ENCODE measurements at places on chromosomes 3 and 15.

DNA sequence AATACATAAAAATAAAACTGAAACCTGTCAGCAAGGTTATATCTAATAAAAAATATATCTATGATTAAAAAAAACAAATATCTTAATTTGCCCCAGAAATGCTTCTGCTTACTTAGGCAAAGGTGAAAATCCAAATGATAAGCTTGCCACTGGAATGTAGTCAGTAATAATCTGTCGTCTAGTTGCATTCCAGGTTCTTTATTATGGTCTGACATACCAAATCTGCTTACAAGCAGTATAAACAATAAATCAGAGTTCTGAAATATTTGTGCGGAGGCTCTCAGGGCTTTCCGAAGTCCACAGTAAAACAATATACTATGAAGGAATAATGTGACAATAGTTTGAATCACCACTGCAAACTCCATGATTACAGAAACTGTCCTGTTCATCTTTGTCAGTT, 1133.5 kb downstream of the ROBO1 start:
- DNase-seq: no peak

DNA sequence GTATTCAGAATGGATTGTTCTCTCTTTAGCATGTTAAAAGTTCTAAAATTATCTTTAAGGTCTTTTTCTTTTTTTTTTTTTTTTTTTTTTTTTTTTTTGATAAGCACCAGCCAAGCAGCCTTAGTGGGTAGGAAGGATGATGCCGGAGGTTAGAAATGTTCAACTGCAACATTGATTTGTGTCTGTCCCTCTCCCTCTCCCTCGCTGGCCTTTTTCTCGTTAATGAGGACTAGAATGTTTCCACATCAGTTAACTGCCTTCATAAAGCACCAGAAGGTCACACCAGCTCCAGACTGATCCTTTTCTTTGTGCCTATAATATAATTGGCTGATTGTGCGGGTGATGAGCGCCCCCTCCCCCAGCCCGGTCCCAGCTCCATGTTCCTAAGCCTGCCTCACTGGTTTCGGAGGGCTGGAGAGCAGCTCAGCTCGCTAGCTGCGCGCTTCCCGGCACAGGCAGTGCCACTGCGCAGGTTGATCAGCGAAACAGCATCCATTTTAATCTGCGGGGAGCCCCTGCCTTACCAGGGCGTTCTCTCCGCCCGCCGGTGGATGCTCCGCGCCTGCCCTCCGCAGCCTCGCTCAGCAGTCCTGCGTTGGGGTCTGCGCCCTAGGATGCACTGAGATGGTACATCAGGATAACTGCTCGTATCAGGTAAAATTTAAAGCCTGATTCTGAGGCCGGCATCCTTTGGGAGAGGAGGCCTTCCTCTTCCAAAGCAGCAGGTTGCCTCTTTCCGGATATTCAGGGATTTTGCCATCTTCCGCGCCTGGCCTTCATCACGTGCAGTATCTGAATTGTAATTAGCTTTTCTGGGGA, 148.9 kb upstream of the IL12A start:
- DNase-seq: peak; percentile 86

GRCh38 chr3:141292356-141293058, 60.9 kb downstream of the PXYLP1 start:
- DNase-seq: no peak

- no peak for DNase-seq
Measured at GRCh38 chr3:23455775-23456174, 252.6 kb downstream of the UBE2E2 start.

DNA sequence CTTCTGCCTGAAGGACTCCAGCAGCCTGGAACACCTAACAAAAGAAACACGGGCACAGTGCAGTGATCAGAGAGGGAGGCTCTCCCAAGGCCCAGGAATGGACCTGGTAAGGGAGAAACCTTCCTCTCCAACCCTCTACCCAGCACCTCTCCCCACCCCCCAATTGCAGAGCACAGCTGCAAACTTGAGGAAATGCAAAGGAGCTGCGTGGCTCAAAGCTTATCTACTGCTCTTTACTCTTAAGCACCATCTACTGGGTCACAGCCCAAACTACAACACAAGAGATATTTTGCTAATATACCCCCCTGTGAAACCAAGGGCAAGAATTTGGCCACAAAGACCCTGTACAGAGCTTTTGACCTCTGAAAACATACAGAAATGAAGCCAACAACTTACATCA, 328.3 kb downstream of the OXSM start:
- no peak for DNase-seq

DNA sequence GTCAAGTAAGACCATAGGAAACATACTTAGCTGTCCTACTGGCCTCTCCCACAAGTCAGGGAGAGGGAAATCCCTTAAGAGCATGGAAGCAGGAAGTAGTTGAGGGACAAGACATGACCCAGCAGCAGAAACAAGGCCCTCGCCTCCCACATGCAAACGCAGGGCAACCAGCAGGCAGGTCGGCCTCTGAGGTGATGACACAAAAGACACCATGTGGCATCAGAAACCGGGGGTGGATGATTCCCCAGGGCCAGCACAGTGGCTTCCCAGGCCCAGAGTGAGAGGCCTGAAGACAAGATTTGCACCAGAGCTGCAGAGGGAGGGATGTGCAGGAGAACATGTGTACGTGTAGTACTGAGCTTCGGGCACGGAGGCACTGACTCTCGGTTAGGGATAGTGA, 26.3 kb downstream of the PXYLP1 start:
- DNase-seq: no peak

GRCh38 chr3:52527732-52528585, 5.7 kb downstream of the NT5DC2 start:
- DNase-seq: no peak

- no peak for DNase-seq
Measured at GRCh38 chr3:125594125-125594524, 1.2 kb downstream of the OSBPL11 start.

GRCh38 chr3:71309886-71310285, 273.6 kb downstream of the FOXP1 start:
- DNase-seq: no peak

DNA sequence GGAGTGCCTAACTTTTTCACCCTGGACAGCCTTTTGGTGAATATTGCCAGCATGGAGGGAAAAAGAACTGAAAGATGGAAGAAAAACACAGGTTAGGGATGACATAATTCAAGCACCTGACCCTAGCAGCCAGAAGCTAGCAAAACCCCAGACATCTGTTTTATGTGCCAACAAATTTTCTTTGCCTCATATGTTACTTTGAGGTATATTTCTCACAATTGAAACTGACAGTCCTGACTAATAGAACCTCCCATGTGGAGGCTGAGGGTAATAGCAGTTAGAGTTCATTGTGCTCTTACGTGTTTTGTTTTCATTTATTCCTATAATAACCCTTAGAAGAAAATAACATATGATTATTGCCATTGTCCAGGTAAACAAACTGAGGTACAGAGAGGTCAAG, 71.5 kb upstream of the SLC25A26 start:
- no peak for DNase-seq

DNA sequence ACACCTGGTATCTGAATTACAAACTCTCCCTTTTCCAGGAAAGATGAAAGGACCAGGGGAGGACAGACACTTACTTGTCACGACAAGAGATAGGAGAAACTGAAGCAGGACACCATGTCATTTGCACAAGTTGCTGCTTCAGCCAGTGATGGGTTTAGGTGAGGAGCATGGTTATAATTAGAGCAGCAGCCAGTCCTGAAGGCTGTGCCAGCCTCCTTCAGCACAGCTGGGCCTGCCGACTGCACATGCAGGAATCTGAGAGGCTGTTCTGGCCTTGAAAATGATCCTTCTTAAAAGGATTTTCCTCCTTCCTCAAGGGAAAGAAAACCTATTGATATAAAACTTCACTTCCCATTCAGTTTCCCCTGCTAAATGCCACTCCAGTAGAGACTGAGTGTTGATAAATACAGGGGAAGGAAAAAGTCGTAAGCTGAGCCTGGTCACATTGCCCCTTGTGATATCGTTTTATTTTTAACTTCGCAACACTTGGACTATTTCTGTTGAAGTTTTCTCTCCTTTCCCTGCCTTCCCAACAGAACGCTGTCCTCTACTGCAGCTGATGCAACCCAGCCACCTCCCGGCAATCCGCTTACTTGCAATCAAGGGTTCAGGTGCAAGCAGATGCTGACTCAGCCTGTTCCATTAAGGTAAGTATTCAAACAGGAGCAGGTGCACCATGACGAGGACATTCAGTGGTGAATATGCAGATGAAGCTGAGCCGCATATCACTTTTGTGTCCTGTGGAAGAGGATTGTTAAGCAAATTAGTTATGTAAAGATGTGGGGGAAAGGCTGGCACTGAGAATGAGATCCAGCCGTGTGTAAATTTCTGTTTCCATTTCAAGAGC, at the start of gene FBXO40:
Gene FBXO40 (plus strand): TSS at position 524 of the 847 bp plus-strand sequence. CDS start 27,197 bp downstream, outside the sequence.
- DNase-seq: no peak

DNA sequence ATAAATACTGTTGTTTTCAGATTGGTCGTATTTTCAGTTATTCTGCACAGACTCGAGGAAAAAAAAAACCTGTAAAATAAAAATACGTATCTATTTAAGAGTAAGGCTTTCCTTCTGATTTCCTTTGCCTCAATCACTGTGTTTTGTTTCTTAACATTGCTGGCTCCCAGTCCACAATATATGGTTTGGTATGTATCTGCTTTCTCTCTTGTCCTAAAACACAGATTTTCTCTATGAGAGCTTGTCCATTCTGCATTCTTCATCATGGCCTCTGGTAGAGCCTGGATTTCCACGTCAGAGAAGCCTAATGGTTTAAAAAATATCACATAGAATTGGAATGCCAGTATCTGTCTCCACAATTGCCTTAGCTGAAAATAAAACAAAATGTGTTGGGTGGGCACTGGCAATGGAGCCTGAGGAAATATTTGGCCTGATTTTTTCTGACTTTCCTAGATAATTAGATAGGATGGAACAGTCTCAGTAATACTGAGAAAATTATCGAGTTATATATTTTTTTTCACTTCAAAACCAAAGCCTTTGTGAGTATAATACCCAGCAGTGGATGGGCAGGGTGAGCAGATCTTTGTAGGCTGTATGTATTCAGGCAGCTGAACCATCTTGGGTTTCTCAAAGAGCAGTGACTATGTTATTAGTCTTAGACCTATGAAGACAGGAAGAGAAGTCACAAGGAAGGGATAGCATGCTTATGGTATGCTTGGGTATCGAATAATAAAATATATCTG, 1.9 kb downstream of the CD200 start:
- DNase-seq: no peak

DNA sequence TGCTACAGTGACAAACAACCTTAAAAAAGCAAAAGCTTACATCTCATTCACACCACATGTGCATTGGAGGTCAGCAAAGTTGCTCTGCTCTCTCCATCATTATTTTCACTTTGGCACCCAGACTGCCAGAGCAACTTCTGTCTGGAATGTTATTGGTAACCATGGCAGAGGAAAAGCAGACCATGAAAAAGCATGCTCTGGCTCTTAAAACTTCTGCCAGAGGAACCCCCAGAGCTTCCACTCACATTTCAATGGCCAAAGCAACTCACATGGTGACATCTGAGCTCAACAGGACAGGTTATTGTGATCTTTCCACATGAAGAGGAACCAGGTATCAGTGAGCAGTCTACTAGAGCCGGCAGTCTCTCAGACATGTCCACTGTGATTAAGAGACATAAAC, 21.9 kb upstream of the FRMD5 start:
- no peak for DNase-seq

- DNase-seq: no peak
Measured at GRCh38 chr3:171328419-171329082, 131.7 kb downstream of the TNIK start.

DNA sequence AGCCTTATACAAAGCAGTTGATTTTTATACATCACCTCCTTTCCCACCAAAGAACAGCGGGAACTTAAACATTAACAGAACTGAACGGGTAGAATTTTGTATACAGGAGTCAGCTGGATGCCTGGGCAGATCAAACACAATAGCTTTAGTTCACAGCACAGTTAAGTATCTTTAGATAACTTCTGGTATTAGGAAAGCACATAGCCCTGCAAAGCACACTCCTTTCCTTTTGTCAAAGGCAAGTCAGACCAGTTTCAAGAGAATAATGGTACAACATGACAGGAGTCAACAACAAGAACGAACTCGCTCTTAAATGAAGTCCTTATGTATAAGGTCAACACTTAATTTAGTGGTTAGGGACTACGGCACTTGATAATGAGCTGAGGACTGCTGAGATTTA, 26.3 kb downstream of the ABCC5 start:
- DNase-seq: no peak

- DNase-seq: no peak
Measured at GRCh38 chr3:195461594-195462307, 18.9 kb upstream of the ACAP2 start.

- no peak for DNase-seq
Measured at GRCh38 chr15:19987389-19988048, 554.1 kb downstream of the GOLGA6L6 start.

DNA sequence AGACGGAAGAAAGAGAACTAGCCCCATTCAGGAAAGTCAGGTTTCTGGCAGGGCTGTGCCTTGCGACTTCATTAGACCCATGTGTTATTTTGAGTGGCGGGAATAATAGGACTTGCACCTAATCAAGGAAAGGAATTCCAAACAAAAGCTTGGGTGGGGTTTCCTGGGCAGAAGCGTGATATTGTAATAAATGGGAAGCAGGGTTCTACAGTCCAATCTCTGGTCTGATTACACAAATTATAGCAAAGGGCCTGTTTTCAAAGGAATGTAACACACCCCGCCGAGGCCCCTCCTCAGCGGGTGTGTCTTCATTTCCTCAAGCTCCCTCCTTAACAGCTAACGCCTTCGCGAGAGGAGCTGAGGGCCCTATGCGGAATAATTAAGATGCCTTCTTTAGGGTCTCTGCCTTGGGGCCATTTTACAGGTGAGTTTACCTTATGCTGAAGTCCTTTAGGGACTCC, 396.0 kb upstream of the C2CD4B start:
- DNase-seq: no peak

GRCh38 chr3:102004561-102004960, 155.2 kb downstream of the NFKBIZ start:
- DNase-seq: no peak

DNA sequence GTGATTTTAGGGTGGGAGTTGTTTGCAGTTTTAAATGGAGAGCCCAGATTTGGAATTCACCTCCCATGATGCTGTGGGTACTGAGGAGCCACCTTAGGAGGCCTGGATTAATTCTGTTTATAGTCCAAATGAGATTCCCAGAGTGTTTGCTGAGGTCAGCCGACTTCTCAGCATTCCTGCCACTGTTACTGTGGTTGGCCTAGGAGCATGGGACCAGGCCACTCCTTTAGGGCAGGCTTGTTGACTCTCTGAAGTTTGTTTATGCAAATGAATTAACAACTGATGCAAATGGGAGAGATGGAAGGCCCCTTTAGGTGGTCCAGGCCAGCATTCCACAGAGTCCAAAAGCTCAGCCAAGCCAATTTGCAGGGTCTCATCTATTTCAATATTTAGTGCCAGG, 46.1 kb downstream of the CACNA2D3 start:
- DNase-seq: no peak

GRCh38 chr3:129014148-129014547, 13.0 kb downstream of the EFCC1 start:
- peak; percentile 48 for DNase-seq

- no peak for DNase-seq
Measured at GRCh38 chr3:47002171-47003055, 22.9 kb downstream of the NBEAL2 start.

- DNase-seq: no peak
Measured at GRCh38 chr3:31541089-31541488, 8.4 kb downstream of the STT3B start.

All from nucleus accumbens (tissue), 56 donors.